ENCODE measurements at places on chromosomes 2 and 18.

DNA sequence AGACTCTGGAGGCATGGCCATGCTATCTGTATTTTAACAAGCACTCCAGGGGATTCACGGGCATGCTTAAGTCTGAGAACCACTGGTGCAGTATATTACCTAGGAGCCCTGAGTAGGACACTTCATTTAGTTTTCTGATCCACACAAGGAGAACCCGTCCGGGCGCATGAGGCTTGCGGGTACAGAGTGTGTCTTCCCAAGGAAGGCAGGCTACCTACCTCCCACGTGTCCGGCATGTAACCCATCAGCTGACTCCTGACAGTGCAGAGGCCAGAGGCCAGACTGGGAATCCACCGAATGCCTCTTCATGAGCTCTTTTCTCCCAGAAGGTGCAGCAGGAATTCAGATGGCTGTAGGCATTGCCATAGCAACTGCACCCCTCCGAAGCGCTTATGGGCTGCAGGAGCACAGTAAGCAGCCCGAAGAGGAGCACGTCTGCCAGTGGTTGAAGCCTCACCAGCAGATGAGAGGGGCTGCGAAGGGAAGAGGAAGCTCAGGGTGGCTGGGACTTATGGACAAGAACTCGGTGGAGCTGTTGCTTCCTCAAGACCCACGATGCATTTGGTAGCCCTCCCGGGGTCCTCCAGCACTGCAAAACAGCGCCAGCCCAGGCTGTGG lies 33.8 kb upstream of the DNMT3A start:
- DNase-seq: no peak

- DNase-seq: no peak
Measured at GRCh38 chr2:36044411-36044810, 311.2 kb upstream of the CRIM1 start.

GRCh38 chr2:127695491-127696472 lies 5.5 kb upstream of the SFT2D3 start:
- peak; percentile 58 for DNase-seq

- DNase-seq: peak; percentile 84
Measured at GRCh38 chr2:70094978-70095719, 7.9 kb downstream of the PCBP1 start.

DNA sequence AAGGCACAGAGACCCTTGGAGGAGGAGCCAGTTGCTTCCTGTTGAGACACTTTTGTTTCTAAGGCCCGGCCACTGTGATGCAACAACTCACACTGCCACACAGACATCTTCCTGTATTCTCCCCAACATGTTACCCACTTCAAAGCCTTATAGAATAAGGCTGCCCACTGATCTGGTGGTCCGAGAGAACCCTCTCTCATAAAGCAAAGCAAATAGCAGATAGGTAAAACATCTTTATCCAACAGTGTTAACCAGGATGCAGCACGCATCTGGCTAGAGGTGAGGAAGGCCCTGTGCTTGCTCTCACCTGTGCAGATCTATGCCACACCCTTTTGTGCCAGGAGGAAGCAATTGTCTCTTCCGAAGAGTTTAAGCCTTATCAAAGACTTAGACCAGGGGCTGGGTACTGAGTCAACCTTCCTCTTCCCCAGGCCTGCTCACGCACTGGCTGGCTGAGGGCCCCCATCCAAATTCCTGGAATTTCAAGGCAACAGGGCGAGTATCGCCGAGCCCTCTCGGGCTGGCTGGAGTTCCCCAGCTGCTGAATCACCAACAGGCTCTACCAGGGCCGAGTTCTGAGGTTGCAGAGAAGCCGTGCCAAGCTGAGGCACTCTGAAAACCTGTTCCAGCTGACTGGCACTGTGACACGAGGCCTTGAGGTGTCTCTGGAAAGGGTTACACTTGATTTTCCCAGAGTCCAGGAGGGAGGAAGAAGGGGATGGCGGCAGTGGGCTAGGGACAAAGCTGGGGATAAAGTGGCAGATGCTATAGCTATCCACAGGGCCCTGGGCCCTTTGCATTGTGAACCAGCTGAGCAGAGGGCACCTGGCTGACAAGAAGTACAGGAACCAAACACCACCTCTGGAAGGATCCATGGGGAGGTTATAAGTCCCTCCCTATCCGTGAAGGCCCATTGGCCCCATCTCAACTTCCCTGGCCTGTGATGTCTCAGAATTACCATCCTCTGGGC lies 29.3 kb downstream of the TGFA start:
- peak; percentile 50 for DNase-seq

All from CD4-positive, alpha-beta T cell treated with Interleukin-17A for 1 hour (primary cell).